ENCODE measurements at places on chromosomes 13 and 19.

DNA sequence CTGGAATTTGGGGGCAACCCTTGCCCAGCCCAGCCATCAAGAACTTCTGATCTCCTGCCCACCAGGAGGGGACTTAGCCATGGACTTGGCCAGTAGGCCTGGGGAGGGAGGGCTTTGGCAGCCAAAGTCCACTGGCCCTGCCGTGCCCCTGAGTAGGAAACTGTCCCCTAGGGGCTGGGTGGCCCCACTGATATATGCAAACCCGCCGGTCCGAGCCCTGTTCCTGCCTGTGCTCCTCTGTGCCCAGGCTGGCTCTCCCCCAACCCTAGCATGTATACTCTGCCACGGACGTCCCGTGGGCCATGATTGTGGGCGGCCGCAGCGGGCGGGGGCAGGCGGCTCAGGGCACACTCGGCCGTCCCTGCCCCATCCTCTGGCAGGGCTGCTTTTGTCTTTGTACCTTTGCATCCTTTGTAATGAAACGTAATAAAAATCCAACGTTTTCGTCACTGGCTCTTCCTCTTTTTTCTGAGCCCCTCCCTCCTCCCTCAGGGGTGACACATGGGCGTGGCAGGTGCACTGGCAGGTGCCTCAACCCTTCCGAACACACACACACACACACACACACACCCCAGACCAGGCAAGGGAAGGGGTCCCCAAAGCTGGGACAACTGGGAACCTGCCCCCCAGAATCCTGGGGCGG is 9.1 kb downstream of the COMP start:
- peaks cover 28% of the 10 kb centered on the region for H3K27me3 ChIP-seq
- H3K4me1 ChIP-seq, result peaks cover 2% of the 10 kb centered on the region
- no peaks in the 10 kb centered on the region for H3K36me3 ChIP-seq
- no peak for DNase-seq
- no peak overlapping the region for H3K27ac ChIP-seq

GRCh38 chr13:71772361-71772760 is 94.6 kb downstream of the DACH1 start:
- H3K4me1 ChIP-seq, result peaks cover 3% of the 10 kb centered on the region
- no peaks in the 10 kb centered on the region for H3K36me3 ChIP-seq
- no peaks in the 10 kb centered on the region for H3K27me3 ChIP-seq

DNA sequence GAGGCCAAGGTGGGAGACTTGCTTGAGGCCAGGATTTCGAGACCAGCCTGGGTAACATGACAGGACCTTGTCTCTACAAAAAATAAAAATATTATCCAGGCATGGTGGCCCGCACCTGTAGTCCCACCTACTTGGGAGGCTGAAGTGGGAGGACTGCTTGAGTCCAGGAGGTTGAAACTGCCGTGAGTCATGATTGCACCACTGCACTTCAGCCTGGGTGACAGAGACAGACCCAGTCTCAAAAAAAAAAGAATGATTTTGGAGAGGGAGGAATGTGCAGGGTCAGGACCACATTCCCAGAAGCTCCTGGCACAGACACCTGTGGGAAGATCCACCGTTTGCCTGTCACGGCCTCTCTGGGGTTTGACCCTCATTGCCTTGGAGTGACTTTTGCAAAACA is 9.3 kb upstream of the BAX start:
- H3K4me1 ChIP-seq, result no peaks in the 10 kb centered on the region
- H3K27ac ChIP-seq, result no peak overlapping the region
- no peaks in the 10 kb centered on the region for H3K36me3 ChIP-seq
- no peaks in the 10 kb centered on the region for H3K27me3 ChIP-seq
- no peak for DNase-seq
- H3K4me3 ChIP-seq, result no peak overlapping the region

DNA sequence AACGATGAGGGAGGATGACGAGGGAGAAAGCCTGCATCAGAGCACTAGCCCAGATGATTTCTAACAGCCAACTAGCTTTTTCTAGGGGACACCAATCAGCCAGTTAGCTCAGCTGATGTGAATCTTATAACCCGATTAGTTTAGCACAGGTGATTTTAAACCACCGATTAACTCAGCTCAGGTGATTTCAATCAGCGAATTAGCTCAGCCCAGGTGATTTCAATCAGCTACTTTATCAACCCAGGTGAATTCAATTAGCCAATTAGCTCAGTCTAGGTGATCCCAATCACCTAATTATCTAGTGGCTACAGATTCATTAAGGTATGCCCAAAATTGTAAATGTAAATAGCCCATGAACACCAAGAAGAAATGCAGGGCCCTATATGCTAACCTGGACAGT is 146.9 kb downstream of the ZNF486 start:
- no peak for DNase-seq
- H3K4me1 ChIP-seq, result no peaks in the 10 kb centered on the region
- no peak overlapping the region for H3K4me3 ChIP-seq
- H3K36me3 ChIP-seq, result no peaks in the 10 kb centered on the region
- H3K27me3 ChIP-seq, result no peaks in the 10 kb centered on the region
- no peak overlapping the region for H3K27ac ChIP-seq

GRCh38 chr13:100063333-100063732 is 25.6 kb upstream of the PCCA start:
- no peaks in the 10 kb centered on the region for H3K36me3 ChIP-seq
- H3K4me1 ChIP-seq, result no peaks in the 10 kb centered on the region
- no peak for DNase-seq
- H3K4me3 ChIP-seq, result no peak overlapping the region
- H3K27ac ChIP-seq, result no peak overlapping the region

DNA sequence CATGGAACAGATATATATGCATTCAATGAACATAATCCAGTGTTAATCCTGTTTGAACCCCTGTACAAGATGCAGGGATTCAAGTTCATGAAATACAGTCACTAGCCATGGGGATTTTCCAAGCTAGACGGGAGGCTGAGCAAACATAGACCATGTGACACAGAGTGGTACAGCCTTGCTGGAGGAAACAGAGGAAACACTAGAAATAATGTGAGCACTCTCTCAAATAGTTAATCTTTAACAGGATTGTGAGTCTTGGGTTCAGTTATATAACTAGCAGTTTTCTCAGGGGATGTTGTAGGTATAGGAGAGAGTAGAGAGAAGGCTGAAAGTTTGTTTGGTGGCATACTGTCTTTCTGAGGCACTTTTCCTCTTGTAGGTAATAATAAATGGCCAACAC is 13.9 kb upstream of the LGALS16 start:
- DNase-seq, result peak; percentile 52
- H3K27ac ChIP-seq, result no peak overlapping the region
- H3K27me3 ChIP-seq, result no peaks in the 10 kb centered on the region
- no peaks in the 10 kb centered on the region for H3K4me1 ChIP-seq
- no peak overlapping the region for H3K4me3 ChIP-seq

DNA sequence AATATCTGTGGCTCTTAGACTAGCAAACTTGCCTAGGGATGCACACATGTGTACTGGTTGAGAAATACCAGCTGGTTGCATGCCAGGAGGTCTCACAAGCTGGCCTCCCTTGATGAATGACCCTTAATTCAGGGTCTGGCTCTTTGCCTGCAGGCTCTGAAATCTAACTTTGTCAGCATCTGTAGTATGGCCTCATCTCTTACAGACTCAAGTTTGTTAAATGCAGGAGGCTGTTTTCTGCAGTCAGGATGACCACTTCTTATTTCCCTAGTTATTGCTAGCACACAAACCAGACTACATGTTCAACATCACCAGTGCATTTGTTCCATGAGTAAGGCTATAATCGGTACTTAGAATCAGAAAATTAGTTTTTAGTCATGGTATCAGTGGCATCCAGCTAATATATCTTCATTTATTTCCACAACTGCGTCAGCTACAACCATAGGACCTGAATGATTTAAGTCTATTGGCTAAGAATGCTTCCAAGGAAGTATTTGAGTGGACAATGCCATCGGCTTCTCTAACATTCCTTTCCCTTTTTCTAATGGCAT is 23.3 kb upstream of the POSTN start:
- peak; percentile 31 for DNase-seq
- no peaks in the 10 kb centered on the region for H3K36me3 ChIP-seq
- no peaks in the 10 kb centered on the region for H3K4me1 ChIP-seq
- H3K4me3 ChIP-seq, result no peak overlapping the region
- no peaks in the 10 kb centered on the region for H3K27me3 ChIP-seq

DNA sequence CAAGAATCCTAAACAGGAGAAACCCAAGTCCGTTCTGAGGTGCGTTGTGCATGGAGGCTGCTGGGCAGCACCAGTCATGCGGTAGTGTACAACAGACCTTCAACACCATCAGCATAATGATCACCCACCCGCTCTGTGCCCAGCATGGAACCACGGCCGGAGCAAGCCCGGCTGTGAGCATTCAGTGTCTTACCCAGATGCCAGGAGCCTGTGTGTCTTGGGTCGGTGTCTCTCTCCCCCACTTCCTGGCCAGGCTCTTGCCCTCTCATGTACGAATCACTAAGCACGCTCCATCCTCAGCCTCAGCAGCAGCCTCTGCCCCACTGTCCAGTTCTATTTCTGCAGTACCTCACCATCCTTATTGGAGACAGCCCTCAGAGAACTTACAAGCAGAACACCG is 231.6 kb upstream of the IRS2 start:
- H3K36me3 ChIP-seq, result no peaks in the 10 kb centered on the region
- no peak for DNase-seq
- no peaks in the 10 kb centered on the region for H3K27me3 ChIP-seq
- no peak overlapping the region for H3K4me3 ChIP-seq

DNA sequence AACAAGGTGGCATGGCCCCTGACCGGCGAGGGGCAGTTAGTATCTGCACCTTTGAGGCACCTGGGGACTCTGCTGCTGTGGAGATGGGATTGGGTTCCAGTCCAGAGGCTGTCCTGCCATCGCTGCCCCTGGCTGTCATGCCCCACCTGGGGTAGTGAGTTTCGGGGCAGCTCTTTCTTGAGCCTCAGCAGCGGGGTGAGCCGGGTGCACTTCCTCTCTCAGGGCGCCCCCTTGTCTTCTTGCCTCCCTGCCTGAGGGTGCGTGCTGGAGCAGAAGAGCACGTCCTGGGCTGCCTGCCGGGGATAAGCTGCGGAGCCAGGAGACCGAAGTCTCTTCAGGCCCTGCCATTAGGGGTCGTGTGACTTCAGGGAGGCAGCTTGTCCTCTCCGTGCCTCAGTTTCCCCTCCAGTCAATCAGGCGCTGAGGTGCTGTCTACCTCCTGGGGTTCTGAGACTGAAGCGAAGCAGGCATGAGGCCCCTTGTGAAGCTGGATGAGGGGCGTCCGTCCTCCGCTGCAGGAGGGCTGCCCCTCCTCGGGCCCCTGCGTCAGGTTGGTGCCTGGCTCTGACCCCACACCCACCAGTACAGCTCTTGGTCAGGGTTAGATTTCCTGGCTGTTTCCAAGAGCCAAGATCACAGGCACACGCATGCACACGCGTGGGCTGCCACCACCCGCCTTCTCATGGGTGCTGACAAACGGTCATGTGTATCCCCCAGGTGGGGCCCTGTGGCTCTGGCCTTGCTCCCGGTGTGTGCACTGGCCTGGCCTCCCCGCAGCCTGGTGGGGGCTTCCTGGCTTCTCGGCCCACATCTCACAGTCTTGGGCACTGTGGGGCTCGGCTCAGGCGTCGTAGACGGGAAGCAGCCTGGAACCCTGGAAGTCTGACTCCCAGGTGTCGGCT is 8.3 kb downstream of the GNA11 start:
- H3K27me3 ChIP-seq, result no peaks in the 10 kb centered on the region
- H3K4me3 ChIP-seq, result no peak overlapping the region
- H3K27ac ChIP-seq, result no peak overlapping the region
- peaks cover 39% of the 10 kb centered on the region for H3K4me1 ChIP-seq

DNA sequence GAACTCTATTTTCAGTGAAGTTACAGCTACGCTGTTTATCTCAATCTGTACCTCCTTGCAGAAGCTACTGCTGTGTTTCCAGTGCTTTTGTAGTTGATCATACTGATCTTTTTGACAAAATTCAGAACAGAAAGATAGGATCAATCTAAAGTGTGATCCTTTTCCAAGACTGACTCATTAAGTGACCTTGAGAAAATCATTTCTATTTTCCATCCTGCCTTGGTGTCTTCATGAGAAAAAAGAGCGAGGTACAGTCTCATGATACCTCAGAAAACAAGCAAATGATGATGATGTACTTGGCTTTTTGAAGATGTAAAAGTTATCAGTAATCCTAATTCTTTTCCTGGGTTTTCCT is 46.0 kb upstream of the GPR183 start:
- H3K4me1 ChIP-seq, result no peaks in the 10 kb centered on the region
- H3K27me3 ChIP-seq, result no peaks in the 10 kb centered on the region
- no peak overlapping the region for H3K4me3 ChIP-seq
- H3K36me3 ChIP-seq, result no peaks in the 10 kb centered on the region

DNA sequence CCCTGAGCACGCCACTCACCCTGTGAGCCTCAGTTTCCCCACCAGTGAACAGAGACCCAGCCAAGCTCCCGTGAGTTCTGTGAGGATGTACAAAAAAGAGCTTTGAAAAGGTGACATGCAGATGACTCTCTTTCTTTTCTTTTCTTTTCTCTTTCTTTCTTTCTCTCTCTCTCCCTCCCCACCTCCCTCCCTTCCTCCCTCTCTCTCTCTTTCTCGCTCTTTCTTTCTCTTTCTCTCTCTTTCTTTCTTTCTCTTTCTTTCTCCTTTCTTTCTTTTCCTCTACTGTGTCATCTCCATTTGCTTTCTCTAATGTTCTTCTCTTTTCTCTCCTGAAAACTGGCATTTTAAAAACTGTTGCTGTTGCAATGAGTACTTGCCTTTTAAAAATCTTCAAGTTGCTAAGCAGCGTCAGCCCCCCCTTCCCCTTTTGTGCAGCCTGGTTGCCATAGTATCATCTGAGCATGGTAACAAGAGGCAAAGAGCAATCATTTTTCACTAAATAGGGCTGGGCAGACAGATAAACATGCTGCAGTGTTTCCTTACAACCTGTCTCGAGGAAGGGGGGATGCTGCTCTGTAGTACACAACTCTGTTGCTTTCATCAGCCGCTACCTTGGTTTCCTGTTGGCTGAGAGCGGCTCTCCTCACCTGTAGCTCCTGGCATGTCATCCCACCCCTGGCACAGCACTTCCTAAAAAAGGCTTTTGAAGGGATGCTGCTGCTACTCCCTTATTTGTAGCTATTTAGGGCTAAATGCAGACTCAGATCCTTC is 108.7 kb upstream of the MBNL2 start:
- H3K27ac ChIP-seq, result no peak overlapping the region
- peaks cover 35% of the 10 kb centered on the region for H3K4me1 ChIP-seq
- H3K36me3 ChIP-seq, result no peaks in the 10 kb centered on the region
- DNase-seq, result peak; percentile 63
- no peak overlapping the region for H3K4me3 ChIP-seq

DNA sequence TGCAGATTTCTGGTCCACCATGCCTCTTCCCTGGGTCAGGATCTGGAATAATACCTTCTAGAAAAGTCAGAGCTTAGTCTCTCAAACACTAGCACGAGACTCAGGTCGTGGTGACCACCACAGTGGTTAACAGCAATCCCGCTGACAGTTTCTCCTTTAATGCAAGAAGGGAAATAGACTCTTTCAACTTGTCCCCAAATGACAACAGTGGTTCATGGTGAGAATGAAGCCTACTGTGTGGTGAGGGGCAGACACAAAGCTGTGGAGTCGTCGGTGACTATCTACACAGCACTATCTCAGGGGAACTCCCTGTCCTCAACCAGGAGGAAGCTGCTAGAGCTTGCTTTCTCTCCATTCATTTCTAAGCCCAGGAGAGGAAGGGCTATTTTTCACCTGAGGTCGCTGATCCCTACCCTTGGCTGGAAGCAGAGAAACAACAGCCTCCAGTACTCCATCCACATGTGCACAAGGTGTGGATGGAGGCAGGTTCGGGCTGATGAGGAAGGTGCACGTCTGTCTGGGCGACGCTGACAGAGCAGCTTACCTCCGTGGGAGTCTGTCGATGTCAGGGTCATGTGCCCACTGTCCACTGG is 72.4 kb downstream of the STK24 start:
- DNase-seq, result no peak
- no peak overlapping the region for H3K27ac ChIP-seq
- H3K4me1 ChIP-seq, result peaks cover 34% of the 10 kb centered on the region
- H3K4me3 ChIP-seq, result no peak overlapping the region
- no peaks in the 10 kb centered on the region for H3K27me3 ChIP-seq
